ENCODE measurements at places on chromosomes 13 and 19. TPM values are rescaled to one million over a fixed set of nuclear protein-coding genes. Genes with fewer than 3 reads are reported as not detected.

The ETV2 gene
- total RNA-seq, result 1.5 TPM

The SPRED3 gene
- 7.0 TPM for total RNA-seq

The MAP4K1 gene
- 4.9 TPM for total RNA-seq

The AXL gene
- total RNA-seq, result 61.0 TPM

The MARK4 gene
- 64.9 TPM for total RNA-seq

The PDX1 gene
- not detected for total RNA-seq

The LYPD5 gene
- total RNA-seq, result 0.33 TPM

The ZNF99 gene
- not detected for total RNA-seq

The IGFL3 gene
- total RNA-seq, result not detected

The NOP53 gene
- total RNA-seq, result 290 TPM

The ADM5 gene
- 10.4 TPM for total RNA-seq

The GRK1 gene
- 0.41 TPM for total RNA-seq

The SLC6A16 gene
- 5.6 TPM for total RNA-seq

The ATXN8OS gene
- total RNA-seq, result not detected

The DNAAF3 gene
- total RNA-seq, result 3.3 TPM

The ZNF575 gene
- 2.6 TPM for total RNA-seq

- no peak for DNase-seq
These were observed 129.4 kb downstream of the SPRY2 start for GRCh38 chr13:80211566-80211965.

DNA sequence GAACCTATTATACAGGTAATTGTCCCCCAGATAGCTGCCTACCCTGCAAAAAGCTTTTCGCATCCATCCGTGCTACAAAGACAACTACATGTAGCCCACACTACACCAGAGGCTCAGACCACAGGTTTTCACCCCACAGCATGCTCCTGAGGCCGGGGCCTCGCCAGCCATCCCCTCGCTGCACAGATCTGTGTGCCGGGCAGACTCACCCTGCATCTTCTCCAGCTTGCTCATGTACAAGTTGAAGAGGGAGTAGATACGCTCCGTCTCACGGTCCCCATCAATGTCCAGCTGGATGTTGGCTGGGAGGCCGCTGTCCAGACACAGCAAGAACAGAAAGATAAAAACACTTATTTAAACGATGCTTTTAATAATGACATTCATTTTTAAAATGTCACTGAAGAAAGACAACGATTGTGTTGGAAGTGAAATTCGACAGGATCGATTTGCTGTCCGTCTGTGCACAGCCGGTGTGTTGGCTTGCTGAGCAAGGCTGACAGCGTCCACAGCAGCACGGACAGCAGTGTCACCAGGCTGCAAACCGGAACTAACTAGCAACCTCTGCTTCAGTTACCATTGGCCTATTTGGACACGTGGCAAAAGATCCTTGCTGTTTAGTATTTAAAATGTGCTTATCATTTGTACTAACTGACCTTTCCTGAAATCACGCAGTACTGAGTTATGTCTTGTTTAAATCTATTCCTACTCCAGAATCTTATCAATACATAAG is 18.6 kb upstream of the C13orf46 start:
- no peak for DNase-seq

DNA sequence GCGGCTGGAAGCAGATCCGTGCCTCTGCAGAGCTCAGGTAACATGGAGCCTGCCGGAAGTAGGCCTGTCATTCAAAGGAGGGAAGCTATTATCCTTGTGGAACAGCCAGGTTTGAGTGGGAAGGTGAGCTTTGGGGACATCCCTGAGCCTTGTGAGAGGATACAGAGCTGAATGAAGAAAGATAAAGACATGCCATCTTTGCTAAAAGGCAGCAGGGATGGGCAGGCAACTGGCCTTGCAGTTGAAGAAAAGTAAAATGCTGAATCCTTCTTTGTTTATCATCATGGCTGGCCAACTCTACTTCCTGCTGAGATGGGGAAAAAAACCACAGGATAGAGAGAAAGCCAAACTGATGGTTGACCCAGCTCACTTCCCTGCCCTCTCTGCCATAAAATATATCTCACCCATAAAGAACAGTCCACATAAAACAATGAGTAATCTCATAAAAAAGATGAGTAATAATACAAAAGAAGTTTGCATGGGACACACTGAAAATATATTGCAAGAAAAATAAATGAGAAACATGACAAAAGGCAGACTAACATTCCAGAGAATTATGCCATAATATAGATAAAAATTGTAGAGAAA is 226.3 kb downstream of the DLEU7 start:
- no peak for DNase-seq

DNA sequence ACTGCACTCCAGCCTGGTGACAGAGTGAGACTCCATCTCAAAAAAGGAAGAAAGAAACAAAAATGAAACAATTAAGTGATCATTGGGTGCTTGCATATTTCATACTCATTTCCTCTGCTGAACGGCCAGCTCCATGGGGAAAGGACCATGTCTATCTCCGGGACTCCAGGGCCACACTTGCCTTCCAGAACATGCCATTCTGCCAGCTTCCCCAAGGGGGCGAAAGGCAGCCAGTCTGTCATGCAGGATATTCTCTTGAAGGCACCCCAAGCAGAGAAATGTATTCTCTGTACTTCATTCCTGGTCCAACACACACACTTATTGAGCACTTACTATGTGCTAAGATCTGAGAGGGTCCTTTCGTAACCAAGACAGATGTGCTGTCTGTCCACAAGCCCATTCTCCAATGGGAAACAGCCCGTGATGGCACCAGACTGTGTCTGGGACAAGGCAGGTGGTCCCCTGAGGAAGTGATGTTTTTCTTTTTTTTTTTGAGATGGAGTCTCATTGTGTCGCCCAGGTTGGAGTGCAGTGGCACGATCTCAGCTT is 10.2 kb upstream of the CARM1 start:
- no peak for DNase-seq

GRCh38 chr19:14809272-14810057 is 25.5 kb downstream of the OR7A5 start:
- no peak for DNase-seq

- no peak for DNase-seq
These were observed 4.2 kb downstream of the PTGIR start for GRCh38 chr19:46620716-46621115.

DNA sequence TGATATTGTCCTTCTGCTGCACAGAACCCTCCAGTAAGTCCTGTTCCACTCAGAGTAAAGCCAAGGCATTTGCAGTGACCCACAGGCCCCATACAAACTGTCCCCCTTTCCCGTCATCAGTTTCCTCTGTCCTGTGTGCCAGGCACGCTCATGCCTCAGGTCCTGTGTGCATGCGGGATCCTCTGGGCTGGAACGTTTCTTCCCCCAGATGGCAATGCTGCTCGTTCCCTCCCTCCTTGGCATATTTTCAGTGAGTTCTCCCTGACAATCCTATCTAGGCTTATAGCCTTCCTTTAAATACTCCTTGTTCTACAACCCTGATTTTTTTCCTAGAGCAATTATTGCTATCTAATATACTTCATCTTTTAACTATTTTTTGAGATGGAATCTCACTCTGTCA is 5.7 kb downstream of the OPA3 start:
- no peak for DNase-seq

DNA sequence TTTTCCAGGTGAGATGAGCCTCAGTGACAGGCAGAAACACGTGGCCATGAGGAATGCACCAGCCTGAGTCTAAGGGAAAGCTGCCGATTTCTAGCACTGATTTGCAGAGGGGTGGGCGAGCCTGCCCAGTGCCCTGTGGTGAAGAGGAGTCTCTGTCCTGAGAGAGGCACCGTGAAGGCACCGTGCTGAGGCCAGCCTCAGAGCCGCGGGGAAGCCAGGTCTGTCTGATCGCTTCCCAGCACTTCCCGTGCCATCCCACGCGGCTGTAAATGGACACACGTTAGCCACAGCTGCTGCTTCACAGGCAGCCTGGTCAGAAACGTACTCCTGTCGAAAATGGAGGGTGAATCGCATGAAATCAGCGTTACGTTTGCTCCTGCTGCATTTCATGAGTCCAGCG is 79.8 kb downstream of the ATP11A start:
- no peak for DNase-seq

DNA sequence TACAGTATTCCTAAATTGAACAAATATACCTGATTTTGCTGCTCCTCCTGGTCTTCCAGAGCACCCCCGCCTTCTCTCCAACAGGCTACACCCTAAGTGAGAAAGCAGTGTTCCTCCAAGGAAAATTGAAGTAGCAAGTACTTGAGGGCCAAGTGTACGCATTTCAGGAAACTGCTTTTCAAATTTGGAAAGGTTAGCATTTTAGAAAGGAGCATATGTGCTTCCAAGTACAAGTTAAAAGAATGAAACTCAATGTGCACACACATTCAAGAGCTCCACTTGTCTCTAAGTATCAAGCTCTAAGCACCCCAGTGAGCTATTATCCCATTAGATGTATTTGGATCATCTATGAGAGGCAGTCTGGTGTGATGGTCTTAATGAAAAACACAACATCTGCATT is 25.8 kb downstream of the LHFPL6 start:
- DNase-seq, result no peak

DNA sequence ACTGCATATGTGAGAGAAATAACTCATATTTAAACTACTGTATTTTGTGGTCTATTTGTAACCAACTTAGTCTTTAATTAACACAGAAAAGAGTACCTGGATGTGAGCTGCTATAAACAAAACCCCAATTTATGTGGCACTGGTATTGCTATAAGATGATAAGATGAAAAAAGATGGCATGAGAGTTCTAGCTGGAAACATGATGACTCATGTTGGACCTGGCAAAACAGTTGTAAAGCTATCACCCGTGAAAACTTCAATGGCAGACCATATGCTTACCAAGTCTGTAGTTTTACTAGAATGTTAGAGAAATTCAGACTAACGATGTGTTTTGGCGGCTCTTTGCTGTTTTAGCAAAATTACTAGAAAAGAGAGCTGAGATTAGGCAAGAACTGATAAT is 69.6 kb upstream of the PCDH9 start:
- DNase-seq, result no peak

DNA sequence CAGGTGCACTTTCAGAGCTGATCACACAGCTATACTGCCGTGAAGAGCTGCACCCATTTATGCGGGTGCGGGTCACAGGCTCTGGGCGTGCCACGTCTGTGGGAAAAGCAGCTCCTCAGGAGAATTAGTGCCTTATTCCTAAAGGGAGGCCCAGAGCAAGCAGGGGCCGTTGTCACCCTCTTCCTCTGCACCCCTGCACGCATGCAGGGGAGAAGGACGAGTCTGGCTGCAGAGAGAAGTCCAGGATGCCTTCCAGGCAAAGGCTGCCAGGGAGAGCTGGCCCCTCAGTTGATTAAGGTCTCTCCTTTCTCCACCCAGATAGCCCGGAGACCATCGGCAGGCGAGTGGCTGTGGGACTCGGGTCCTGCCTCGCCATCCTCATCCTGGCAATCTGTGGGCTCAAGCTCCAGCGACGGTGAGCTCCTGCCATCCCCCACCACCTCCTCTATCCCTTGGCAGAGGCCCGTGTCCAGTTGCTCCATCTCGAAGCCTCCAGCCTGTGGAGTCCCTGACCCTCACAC is 3.1 kb upstream of the FFAR1 start:
- no peak for DNase-seq

GRCh38 chr13:71829547-71829946 is 37.5 kb downstream of the DACH1 start:
- DNase-seq, result no peak

- no peak for DNase-seq
These were observed 2.6 kb upstream of the MCEMP1 start for GRCh38 chr19:7674010-7675005.

GRCh38 chr19:54152878-54153524 is 6.5 kb downstream of the LENG1 start:
- DNase-seq, result no peak

DNA sequence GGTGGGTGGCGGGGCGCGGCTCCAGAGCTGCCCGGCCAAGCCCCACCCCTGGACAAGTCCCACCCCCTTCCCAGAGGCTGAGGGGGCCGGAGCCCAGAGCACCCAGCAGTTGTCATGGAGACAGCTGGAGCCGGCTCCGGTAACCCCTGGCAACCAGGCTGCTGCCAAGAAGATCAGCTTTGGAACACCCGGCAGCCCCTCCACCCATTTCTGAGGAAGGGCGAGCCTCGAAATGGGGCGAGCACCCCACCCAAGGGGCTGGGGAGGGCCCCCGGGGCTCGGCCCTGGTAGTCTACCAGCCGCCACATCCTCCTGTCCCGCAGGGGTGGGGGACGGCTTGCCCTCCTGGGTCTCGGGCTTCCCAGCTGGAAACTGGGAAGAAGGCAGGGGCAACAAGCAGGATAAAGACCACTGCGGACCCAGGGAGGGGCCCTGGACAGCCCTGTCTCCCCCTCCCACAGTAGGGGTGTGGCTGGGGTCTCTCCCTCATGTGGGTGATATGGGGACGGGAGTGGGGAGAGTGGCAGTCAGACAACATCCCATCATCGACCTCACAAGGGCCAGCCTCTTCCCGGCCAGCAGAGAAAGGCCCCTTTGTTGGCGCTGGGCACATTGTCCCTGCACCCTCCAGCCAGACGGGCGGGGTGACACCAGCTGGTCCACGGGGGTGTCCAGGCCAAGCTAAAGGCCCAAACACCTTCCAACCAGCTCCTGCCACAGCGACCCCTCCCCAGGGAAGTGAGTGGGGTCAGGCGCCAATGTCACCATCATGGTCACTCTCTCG is 1.5 kb downstream of the CERS1 start:
- no peak for DNase-seq

DNA sequence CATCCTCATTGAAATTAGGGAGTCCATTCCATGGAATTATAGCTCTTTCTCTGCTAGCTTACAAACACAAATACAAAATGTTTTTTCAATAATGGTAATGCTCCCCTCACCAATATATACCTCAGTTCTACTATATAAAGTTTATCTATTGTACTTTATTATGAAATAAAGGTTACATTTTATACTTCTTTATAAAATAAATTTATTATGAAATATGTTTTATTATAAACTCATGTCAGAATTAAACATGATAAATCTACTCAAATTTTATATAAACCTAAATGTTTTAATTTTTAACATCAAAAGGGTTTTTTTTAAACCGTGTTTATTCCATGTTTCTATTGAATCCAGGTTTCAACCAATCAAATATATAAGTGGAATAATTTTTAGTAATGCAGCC is 646.1 kb upstream of the PCDH20 start:
- DNase-seq, result no peak

- DNase-seq, result no peak
These were observed 71.8 kb downstream of the SPACA7 start for GRCh38 chr13:112447761-112448603.

DNA sequence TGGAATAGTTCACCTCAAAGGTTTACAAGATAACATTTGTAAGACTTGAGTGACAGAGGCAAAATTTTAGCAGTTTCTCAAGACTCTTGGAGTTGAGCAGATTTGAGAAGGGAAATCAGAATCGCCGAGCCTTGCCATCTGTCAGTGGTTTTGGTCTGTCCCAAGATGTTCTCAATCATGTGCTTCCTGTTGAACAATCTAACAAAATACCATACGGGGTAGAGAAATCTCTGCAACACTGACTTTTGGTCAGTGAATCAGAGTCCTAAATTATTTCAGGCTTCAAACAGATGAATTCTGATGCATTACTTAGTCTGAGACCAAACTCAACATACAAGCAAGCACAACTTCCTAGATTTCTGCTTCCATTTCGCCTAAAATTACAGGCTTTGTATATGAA is 3.8 kb downstream of the KCTD12 start:
- no peak for DNase-seq

GRCh38 chr19:4660181-4660791 is 9.9 kb downstream of the MYDGF start:
- DNase-seq, result no peak

- no peak for DNase-seq
These were observed 116.2 kb upstream of the ZNF536 start for GRCh38 chr19:30255791-30256495.

GRCh38 chr13:19910336-19911072 is 47.1 kb upstream of the ZMYM5 start:
- no peak for DNase-seq

- DNase-seq, result no peak
These were observed 64.3 kb downstream of the ZNF66 start for GRCh38 chr19:20840371-20840770.

- no peak for DNase-seq
These were observed 15.9 kb downstream of the OPA3 start for GRCh38 chr19:45568732-45569131.

Measured in mesothelial cell of epicardium (in vitro differentiated cells).